ENCODE measurements at places on chromosomes 1 and 21.

GRCh38 chr1:77139389-77139788 is 79.8 kb downstream of the PIGK start:
- DNase-seq = no peak

DNA sequence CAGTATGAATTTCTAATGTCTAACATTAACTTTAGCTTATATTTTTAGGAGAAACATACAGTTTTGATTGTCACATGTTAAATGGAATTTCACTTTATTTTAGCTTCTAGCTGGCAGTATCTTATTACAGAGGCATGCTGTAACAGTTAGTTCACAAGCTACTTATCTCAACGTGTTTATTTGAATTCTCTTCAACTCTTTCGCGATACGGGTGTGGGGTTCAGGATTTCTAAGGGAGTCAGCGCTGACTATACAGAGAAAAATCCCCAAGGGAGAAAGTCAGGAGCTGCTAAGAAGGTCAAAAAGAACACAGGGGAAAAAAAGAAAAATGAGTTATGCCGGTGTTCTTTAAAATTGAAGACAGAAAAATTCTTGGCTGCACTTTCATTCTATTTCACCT is 296.2 kb downstream of the VAV3 start:
- DNase-seq = no peak

GRCh38 chr1:211811848-211812247 is 18.7 kb downstream of the LPGAT1 start:
- DNase-seq = no peak

- DNase-seq = no peak
Measured at GRCh38 chr1:102941366-102941947, 166.9 kb downstream of the COL11A1 start.

DNA sequence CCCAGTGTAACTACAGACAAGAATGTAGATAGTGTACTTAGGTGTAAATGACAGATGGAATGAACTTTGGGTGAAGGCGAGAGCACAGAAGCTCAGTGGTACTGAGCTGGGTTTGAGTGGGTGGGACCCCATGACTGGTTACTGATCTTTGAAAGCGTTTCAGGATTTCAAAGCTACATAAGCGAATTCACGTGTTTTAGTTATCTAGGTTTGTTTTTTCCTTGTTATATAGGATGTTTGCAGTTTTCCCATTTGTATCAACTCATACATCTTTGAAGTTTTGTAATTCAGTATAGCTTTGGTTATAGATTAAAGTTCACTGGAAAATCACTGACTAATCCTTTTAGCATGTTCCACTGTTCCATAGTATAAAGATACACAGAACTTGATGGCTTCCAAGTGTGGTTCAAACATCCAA is 182.5 kb downstream of the NFIA start:
- no peak for DNase-seq

DNA sequence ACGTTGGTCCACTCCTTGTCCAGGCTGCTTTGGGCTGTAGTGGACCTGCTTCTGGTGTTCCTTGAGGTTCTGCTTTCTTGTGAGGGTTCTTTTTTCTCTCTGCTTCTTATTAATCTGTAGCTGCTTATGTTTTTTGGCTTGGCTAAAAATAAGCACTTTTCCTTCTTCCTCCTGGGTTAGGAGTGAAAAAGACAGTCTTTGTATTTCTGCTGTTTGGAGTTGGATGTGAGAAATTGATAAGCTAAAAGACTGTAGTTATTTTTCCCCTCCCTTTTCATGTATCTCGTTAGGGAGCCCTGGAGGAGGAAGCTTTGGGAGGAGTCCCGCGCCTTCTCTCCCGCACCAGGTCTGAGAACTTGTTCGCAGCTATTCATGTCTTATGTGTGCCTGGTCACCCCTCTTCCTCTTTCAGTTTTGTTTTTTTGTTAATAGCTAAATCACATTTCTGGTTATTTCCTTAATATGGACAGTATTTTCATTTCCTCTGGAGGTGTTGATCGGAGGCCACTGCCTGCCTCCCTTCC is 79.0 kb downstream of the GALNT2 start:
- no peak for DNase-seq

Data from vagina (tissue), 2 donors.